Amniotic epithelial cell (primary cell): ENCODE measurements at places on chromosomes 2 and 18.

DNA sequence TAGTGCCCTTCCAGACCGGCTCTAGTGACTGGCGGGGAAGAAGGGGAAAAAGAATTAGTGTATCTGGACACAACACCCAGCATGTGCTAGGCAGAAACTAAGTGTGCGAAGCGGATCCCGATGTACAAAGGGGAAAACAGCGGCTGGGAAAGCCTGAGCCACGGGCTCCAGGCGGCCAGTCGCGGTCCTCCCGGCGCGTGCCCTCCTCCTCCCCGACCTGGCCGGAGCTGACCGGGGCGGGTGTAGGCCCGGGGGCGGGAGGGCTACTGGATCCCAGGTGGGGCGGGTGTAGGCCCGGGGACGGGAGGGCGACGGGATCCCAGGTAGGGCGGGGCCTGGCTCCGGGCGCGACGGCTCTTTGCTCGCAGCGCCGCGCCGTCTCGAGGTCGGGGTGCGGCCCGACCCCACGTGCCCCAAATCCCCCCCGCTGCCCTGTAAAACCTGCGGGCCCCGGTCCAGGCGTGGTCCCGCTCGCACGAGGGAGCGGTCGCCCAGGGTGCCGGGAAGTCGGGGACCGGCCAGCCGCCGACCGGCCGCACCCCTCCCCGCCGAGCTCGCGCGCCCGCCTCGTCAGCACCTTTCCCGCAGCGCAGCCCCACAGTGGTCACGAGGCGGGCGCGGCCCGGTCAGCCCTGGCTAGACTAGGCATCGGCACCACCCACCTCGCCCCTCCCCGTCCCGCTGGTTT lies 48.8 kb downstream of the C2orf42 start:
- DNase-seq = peak; percentile 38

- no peak for DNase-seq
Observed at GRCh38 chr2:111186933-111187332, 66.2 kb downstream of the BCL2L11 start.

DNA sequence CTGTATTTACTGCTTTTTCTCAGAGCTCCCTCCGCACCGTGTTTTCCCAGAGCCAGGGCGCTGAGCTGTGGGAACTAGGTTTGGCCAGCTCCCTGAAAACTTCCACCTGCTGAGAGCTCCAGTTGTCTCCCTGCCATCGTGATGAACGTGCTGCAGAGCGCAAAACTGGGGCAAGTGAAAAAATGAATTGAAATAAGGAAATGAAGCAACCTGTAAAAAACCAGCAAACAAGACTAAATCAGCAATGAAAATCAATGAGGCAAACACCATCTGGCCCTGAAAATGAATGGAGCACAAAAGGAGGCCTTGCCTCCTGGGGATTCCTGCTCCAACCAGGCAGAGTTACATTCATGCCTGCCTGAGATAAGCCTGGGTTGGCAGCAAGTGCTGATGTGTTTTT lies 129.9 kb downstream of the MARCHF4 start:
- DNase-seq = no peak

GRCh38 chr2:25285265-25286024 lies 56.3 kb downstream of the DNMT3A start:
- DNase-seq = no peak

GRCh38 chr2:88114889-88115288 lies 13.0 kb downstream of the FABP1 start:
- no peak for DNase-seq

GRCh38 chr2:170022692-170023091 lies 155.3 kb upstream of the MYO3B start:
- peak; percentile 63 for DNase-seq

DNA sequence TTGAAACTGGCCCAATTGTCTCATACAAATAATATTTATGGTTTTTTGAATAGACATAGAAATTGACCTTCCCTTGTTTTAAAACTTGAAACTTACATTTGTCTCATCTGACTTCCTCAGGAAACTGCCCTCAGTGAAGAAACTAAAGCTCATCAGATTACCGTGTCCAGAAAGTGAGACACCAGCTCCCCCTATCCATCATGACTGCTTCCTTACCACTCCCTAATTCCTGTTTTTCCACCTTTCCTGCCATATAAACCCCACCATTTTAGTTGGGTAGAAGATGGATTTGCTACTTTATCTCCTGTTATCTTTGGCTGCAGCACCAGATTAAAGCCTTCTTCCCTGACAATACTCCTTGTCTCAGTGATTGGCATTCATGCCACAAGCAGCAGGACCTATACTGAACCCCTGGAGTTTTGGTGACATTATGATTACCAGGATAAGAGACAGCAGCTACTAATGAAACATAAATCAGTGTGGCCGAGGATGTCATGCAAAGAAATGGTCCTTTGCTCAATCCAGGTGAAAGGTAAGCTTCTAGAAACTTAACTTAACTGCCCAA lies 1627.6 kb upstream of the ZEB2 start:
- DNase-seq = peak; percentile 9

- peak; percentile 99 for DNase-seq
Observed at GRCh38 chr2:133817680-133818566, 249.7 kb upstream of the NCKAP5 start.

GRCh38 chr18:65329010-65329409 lies 421.8 kb upstream of the CDH7 start:
- DNase-seq = no peak

- peak; percentile 93 for DNase-seq
Observed at GRCh38 chr2:134217924-134218323, 35.9 kb upstream of the MGAT5 start.

DNA sequence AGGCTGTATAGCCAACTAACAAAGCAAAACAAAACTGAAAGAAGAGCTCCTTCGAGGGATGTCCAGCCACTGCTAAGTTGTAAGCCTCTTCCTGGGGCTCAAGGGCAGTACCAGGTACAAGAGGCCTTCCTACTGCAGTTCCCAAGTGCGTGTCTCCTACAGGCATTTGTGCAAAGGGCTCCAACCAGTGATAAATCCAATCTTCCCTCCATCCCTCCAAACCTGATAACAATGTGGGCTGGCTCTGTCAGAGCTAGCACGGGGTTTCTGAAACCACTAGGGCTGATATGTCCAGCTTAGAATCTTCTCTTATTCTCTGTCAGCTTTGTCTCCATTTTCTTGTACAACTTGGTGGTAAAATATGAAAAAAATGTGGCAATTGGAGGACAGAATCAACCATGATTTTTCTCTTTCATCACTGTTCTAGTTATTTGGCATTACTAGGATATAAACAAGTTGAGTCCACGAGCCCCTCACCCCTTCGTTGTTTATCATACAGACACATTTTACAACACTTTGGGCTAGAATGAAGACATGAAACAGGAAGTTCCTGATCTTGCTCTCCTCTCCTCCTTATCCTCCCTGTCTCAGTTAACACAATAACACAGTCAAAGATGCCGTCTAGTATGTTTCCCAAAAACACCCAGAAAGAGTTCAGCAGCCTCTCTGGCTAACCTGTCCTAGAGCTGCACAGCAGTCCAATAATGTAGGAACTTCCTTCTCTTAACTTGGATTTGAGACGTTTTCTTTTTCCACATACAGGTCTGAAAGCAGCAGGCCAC lies 35.4 kb upstream of the WIPF1 start:
- DNase-seq = peak; percentile 84

DNA sequence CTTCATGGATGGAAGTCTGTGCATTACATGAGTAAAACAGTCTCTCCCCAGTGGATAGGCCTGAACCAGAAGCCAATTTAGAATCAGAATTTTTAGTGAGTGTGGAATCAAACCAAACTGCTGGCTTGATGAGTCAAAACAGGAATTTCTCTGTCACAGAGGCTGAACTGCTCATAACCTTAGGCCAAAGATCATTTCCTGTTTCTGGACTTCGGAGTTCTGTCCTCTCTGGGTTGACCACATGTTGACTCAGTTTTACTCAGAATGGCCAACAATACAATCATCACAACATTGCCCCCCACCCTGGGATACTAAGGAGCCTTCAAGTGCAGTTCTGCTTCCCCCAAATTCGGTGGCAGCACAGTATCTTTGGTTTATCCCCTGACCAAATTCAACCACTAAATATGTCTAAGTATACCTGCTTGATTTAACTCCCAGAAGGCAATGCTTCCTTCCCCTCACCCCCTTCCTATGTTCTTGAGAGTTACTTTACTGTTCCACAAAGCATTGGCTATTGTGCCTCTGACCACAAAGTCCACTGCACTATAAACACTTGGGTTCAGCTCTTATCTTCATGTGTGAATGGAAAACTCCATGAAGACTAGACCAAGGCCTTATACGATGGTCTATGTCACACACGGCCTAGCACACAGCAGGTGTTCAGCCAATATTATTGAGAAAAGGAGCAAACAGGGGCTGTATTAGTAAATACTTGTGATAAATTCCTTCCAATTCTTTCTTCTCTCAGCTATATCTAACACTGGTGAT lies 67.8 kb downstream of the NXPH2 start:
- DNase-seq = peak; percentile 38

- no peak for DNase-seq
Observed at GRCh38 chr2:22604136-22604535, 780.8 kb upstream of the KLHL29 start.

- no peak for DNase-seq
Observed at GRCh38 chr18:23967321-23968089, 47.0 kb upstream of the TTC39C start.

- peak; percentile 17 for DNase-seq
Observed at GRCh38 chr2:157236404-157236803, 21.1 kb upstream of the GALNT5 start.

DNA sequence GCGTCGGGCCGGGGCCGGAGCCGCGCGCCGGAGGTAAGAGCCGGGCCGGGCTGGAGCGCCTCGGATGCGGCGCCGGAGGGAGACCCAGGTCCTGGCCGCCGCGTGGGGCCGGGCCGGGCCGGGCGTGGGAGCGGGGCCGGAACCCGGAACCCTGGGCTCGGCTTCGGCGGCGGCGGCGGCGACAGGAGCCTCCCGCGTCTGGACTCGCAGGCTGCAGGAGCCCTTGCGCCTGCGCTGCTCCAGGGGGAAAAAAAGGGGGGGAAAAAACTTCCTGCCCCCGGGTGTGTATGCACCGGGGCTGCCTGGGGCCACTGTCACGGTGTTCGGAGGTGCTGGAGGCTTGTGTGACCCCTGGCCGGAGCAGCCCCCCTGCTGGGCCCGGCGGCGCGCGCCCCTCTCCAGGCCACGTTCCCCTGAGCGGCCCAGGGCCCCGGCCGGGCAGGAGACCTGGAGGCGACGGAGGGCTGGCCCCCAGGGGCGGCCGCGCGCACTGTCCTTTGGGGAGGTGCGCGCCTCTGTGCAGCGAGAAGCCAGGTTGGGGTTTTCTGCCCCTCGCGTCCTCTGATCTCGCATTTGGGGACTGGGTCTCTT lies 864 bp downstream of the KLHL29 start:
- no peak for DNase-seq

DNA sequence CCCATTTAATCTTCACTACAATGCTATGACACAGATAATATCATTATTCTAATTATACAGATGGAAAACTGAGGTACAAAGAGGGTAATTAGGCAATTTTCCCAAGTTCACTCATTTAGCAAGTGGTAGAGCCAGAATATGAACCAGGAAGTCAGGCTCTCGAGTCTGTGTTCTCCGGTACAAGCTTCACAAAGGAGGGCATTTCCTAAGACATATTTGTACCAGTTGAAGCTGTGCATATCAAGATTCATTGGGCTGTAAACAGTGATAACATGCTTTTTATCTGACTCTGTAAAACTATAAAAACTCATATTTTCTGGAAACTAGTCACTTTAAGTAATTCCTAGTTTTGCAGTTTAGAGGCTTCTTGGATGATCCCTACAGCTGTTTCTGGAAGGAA lies 23.0 kb upstream of the CPS1 start:
- no peak for DNase-seq

- no peak for DNase-seq
Observed at GRCh38 chr2:39854771-39855170, 75.7 kb upstream of the THUMPD2 start.
